ENCODE measurements at places on chromosomes 6 and 20.

DNA sequence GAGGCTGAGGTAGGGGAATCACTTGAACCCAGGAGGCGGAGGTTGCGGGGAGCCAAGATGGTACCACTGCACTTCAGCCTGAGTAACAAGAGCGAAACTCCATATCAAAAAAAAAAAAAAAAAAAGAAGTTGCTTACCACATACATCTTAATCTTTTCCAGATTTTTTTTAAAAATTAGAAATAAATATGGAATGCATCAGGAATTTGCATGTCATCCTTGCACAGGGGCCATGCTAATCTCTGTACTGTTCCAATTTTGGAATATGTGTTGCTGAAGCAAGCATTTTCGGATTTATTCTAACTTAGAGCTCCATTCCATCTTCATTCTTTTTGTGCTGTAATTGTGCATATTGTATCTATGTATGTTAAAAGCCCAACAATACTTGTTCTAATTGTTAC lies 62.5 kb downstream of the TRPC4AP start:
- no peak for DNase-seq

- no peak for DNase-seq
These were observed 123.4 kb downstream of the MAFB start for GRCh38 chr20:40565682-40566040.

DNA sequence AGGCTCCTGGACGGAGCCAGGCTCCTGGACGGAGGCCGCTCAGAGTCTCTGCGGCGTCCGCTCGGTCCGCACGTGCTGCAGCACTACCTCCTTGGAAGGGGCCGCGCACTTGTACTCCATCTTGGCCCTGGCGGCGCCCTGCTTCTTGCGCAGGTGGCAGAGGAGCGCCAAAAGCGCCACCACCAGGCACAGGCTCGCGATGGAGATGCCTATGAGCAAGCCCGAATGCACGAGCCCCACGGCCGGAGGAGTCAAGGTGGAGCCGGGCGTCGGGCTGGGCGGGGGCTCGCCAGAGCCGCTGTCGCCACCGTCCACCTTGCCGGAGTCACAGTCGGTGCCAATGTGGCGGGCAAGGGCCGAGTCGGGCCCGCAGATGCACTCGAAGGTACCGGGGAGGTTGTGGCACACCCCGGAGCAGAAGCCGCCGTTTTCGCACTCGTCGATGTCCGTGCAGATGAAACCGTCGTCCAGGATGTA lies 1.7 kb downstream of the THBD start:
- no peak for DNase-seq

GRCh38 chr6:108363113-108363512 lies 68.3 kb downstream of the AFG1L start:
- no peak for DNase-seq

DNA sequence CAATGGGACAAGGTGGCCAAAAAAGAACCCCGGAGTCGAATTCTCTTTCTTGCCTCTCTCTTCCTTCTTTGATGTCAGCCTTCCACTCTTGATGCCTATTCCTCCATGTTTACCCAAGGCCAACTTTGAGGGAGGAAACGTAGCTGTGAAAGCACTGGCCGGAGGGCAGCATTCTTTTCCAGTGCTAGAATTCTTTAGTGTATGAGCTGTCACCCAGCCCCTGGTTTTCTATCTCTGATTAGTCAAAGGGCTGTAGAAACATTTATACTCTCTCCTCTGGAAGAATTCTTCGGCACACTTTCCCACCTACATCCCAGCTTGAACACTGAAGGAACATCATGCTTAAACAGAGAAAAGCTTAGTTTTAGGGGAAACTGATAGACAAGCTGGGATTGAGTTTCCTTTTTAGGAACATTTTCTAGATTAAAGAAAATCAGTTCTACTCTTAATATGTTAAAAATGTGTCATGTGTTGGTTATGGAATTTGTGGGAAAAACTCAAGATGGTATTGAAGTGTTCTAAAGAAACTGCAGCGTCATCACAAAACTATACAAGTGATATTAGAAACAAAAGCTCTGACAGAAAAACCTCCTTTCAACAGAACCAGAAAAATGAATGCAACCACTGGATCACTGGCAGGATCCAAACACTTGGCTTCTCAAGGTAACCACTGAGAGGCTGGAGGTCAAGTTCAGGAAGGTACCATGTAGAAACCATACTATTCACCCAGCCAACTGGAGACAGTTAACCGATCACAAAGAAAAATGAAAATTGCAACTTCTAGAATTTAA lies 20.7 kb upstream of the UTRN start:
- no peak for DNase-seq

All from stimulated activated naive CD4-positive, alpha-beta T cell (primary cell).